Panc1 (cell line): ENCODE measurements at places on chromosomes 11 and 22.

DNA sequence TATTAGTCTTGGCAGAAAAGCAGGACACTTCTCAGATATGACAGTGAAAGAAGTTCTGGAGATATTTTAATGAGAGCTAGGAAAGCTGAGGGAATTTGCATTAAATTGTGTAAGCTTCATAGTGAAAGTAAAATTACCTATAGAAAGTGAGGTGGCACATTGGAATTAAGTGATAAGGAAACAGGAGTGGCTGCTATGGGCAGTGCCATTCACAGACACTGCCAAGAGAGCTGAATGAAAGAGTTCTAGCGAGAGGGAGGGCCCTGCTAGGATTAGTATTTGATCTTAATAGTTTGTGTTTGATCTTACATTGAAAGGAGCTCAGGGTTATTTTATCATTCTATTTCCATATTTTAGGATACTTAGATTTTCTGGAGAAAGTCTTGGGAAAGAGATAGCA is 351.9 kb downstream of the DDX10 start:
- DNase-seq = no peak

GRCh38 chr11:34242037-34242625 is 115.7 kb downstream of the ABTB2 start:
- no peak for DNase-seq

DNA sequence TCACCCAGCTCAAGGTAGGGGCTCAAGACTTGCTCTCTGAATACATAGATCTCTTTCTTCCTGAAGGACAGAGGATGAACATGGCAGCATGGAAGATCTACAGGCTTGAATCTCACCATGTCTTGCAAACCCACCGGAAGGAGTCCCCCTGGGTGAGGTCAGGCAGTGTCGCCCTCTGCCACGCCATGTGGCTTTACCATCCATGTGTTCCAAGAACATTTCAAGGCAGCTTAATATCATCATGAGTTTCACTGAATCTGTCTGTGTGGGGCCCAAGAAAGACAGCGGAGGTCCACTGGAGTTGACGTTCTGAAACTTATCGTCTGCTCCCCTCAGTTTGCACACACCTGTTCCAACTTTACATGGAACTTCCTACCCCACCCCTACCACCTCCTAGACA is 1202.6 kb downstream of the TBC1D22A start:
- DNase-seq = no peak

- DNase-seq = no peak
Measured at GRCh38 chr11:10541561-10541930, 559 bp upstream of the RNF141 start.

GRCh38 chr11:123344790-123345357 is 85.2 kb upstream of the GRAMD1B start:
- no peak for DNase-seq

GRCh38 chr11:121577106-121577848 is 124.5 kb upstream of the SORL1-AS1 start:
- DNase-seq = no peak

DNA sequence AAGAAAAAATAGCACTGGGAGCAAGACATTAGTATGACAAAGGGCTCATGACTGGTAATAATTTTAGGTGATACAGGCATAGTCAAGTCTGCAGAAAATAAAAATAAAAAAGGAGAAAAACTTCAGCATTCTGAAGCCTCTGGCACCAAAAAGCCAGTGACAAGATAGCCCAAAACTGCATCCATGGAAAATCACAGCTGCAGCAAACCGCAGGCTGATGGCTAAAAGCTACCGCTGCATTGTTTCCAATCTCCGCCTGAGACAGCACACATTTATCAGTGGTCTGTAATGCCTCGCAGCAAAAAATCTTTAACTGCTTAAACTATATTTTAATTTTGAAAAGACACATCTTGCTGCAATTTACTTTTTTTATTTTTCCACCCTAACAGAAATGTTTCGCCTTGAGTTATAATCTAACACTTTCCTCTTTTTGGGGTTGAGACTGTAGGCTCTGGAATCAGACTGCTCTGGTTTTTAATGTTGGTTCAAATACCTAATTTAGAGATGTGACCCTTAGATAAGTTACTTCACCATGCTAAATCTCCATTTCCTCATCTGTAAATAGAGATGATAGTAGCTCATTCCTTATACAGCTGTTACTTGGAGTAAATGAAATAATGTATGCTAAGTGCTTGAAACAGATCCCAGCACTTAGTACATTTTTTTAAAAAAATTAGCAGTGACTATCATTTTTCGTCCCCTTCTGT is 42.0 kb upstream of the FIBIN start:
- no peak for DNase-seq

DNA sequence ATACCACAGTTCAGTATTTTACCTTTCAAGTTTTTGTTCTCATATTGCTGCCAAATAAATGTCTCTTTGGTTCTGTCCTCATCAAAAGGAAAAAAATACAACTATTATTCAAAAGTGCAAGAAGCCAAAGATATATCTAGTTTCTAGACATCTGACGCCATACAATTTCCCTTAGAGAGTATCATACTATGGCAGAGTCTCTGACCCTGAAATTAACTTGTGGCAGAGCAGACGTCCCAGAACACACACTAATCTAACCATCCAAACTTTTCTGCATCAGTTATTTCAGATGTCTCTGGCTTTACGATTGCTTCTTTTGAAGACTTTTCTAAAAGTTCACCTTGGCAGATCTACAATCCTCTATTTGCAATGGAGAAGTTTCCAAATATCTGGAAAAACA is 2.7 kb downstream of the OR51T1 start:
- no peak for DNase-seq

DNA sequence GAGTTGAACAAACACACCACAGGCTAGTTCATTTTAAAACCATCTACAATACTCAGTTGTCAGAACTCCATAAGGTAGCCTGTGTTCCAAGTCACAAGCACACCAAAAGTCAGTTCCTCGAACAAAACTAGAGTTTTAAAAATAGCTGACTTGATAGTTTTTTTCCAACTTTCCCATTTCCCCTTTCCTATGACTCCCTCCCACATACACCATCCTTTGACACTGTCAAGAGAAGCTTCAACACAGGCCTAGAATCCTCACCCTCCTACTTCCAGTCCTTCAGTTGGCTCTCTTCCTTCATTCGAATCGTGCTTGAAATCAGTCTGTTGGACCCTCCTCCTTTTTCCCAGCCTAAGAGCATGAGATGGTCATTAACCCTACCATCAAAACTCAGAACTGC is 105.7 kb upstream of the AKIP1 start:
- DNase-seq = no peak

DNA sequence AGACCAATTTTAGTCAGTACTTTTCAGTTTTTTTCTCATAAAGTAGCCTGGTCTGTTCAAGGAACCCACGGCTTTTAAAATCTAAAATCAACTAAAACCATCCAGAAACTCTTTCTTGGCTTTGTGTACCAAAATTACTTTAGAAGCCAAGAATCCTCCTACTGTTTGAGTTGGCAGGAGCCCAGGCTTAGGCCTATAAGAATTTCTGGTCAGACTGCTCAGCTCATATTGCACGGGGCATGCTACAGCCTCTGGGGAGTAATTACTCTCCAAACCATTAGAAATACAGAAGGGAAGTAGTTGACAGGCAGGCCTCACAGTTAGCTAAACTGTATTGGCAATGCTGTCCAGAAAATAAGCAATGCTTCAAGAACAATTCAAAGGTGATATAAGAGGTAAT is 1862.9 kb upstream of the RAG2 start:
- no peak for DNase-seq

- no peak for DNase-seq
Measured at GRCh38 chr22:48378673-48379072, 1449.0 kb downstream of the BRD1 start.

GRCh38 chr11:97979741-97980140 is 1041.0 kb upstream of the CNTN5 start:
- DNase-seq = no peak

DNA sequence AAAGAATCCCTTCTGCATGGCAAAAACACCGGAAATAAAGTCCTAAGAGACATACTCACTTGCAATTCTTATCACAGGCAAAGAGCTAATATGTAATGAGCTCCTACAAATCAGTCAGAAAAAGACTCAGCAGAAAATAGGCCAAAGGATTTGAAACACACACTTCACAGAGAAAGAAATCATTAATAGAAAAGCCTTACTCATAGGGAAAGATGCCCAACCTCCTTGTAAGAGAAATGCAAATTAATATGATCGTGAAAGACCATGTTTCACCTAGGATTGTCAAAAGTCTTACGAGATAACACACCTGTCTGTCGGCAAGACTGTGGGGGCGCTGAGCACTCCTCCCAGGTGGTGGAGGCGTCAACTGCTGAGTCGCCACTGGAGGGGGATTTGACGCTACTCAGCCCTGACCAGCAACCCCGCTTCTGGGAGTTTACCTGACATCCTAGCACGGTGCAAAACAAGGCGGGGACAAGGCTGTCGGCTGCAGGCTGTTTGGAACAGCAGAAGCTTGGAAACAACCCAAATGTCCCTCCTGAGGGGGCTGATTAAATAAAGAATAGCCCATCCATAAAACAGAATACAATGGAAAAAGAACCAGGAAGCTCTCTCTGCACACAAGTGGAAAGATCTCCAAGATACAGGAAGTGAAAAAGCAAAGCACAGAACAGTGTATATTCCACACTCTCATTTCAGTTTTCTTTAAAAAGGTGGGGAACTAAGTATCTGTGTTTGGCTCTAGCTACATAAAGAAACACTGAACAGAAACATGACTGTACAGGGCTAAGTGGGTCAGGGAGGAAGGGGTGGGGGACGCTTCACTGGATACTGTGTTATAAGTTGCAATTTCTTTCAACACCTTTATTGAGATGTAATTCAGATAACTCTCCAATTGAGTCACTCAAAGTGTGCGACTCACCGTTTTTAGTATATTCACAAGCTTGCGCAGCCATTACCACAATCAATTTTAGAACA is 11.5 kb downstream of the CSNK1E start:
- no peak for DNase-seq

DNA sequence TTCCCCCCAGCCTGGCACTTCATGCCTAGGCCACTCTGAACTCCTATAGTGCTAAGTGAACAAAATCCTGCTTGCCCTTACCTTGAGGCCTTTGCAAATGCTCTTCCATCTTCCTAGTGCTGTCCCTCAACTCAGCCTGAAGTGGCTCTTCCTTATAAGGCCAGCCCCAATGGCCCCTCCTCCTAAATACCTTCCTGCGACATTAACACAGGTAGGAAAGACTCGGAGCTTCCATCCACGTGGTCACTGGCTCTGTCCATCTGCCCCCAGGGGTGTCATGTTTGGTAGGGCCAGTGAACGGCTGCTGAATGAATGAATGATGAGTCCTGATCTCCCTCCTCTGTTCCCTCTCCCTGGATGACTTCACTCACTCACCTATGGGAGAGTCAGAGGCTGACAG is 4.2 kb downstream of the PDE2A start:
- DNase-seq = no peak

DNA sequence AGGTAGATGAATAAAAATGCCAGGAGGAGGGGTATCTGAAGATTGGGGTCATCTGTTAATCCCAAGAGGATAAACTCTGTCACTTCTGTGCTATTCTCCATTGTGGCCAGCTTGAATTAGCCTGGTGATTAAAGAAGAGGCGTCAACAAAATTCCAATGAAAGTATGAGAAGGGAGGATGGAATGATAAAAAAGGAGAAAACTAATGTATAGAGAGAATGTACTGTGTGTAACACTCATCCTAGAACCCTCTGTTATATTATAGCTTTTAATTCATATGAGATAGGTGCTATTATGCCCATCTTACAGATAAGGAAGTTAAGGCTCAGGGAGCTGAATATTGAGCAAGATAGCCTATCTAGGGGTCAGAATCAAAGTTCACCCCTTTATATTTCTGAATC is at the start of gene OR5B21:
TSS of gene OR5B21 (minus strand) at position 101 of the 400 bp plus-strand sequence. CDS start at position 101, 0 bp downstream.
- DNase-seq = no peak

DNA sequence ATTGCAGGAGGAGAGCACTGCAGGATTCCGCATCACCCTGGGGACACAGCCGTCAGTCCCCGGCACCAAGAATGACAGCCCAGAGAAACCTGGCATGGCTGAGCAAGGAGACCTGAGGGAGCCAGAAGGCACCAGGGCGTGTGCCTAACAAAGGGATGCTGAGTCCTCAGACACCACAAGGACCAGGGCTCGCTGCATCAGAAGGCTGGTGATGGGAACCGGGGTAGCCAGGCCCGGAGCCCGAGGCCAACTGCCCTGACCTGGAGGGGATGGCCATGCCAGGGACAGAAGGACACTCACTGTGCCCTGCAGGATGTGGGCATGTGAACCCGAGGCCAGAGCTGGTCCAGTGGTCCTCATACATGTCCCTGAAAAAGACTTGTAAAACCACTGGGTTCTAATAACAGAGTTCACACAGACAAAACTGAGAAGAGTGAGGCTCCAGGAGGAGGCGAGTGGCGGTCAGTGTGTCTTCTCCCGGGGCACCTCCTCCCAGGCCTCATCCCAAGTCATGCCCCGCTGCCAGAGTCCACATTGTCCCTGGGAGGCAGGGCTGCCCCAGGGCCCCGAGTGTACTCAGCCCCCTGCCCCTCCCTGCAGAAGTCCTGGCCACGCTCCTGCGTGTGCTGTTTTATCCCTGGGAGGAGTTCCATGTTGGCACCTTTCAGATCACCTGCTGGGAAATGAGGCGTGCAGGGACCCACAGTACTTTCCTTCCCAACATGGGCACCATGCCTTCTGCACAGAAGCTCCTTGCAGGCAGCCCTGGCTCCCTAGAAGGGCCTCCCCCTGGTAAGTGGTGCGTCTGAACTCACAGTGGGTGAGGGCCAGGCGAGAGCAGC is 42.5 kb downstream of the TBX1 start:
- no peak for DNase-seq
